Stimulated activated CD8-positive, alpha-beta memory T cell treated with anti-CD3 and anti-CD28 coated beads, Interleukin-4, amount 100 ng/mL, for 48 hours (primary cell): ENCODE measurements at places on chromosomes 2 and 18.
A peak's percentile ranks its signal among the peaks of the same experiment; 100 is the strongest.

DNA sequence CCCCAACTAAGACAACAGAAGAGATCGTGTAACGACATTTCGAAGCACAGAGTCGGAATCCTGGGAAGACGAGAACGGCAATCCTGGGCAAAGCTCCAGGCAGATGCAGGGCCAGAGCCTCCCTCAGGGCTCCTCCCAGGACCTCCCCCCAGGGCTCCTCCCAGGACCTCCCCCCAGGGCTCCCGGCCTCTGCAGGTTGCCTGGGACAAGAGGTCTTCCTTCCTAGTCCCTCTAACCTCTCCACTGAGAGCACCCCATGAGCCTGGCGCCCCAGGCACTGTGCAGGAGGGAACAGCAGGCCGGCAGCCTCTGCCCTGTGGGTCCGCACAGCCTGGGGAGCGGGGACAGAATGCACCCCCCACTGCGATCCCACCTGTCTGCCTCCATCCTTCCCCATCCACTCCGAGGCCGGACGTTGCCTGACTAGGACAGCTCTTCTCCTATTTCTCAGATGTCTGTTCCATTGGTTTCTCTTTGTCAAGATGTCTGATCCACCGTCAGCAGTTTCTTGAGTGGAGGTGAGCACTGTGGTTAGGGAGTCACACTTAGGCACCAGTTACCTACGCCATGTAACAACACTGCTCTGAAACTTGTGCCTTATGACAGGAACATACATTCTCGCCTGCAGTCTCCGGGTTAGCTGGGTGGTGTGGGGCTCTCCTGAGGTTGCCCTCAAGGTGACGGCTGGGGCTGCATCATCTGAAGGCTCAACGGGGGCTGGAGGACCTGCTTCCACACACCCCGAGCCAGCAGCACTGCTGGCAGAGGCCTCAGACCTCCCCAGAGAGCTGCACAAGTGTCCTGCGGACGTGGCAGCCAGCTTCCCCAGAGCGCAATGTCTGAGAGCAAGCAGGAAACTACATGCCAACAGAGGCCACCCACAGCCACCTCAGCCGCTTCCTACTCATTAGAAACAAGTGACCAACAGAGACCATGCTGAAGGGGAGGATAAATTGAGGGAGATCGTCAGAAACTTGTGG is 28.9 kb downstream of the ADI1 start:
- no peak for DNase-seq

- no peak for DNase-seq
Observed at GRCh38 chr2:149808556-149808955, 221.0 kb upstream of the MMADHC start.

GRCh38 chr2:207321514-207321913 is 155.8 kb upstream of the KLF7 start:
- DNase-seq, result no peak

GRCh38 chr2:147100406-147101035 is 744.3 kb upstream of the ACVR2A start:
- DNase-seq, result no peak

DNA sequence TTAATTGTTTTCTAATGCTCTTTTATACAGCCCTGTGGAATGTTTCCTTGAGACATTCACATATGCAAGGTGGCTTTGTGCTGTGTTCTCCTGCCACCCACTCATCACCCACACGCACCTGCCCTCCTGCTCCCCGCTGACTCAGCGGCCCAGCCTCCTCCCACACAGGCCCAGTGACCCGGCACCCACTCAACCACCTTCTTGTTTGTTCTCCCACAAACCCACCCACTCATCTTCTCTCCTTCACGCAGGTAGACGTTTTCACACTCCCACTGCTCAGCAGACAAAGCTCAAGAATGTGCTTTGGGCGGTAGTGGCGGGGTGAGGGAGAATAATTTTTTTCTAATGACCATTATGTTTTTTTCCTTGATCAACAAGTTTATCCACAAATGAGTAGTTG is 28.6 kb upstream of the NEMP2 start:
- peak; percentile 41 for DNase-seq

DNA sequence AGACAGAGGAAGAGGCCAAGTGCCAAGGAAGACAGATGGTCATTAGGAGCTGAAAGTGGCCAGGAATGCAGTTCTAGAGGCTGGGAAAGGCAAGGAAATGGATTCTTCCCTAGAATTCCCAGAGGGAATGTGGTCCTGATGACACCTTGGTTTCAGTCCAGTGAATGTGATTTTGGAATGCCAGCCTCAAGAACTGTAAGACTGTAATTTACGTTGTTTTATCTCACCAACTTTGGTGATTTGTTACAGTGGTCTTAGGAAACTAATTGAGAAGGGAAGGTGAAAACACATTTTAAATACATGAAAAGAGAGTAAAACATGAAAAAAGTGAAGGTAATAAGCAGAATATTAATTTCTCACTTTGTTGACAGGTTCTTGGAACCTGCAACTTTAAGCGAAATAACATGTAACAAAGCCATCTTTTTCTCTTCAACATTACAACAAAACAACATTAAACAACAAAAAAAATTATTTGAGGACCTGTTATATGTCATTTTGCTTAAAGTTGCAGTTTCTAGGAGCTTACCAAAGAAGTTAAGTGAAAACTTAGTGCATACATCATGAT is 370.2 kb downstream of the METTL4 start:
- DNase-seq, result no peak

- no peak for DNase-seq
Observed at GRCh38 chr2:64562148-64562784, 38.1 kb downstream of the AFTPH start.

- no peak for DNase-seq
Observed at GRCh38 chr2:105518897-105519296, 120.0 kb upstream of the FHL2 start.

GRCh38 chr2:108611021-108611420 is 76.8 kb downstream of the LIMS1 start:
- no peak for DNase-seq

DNA sequence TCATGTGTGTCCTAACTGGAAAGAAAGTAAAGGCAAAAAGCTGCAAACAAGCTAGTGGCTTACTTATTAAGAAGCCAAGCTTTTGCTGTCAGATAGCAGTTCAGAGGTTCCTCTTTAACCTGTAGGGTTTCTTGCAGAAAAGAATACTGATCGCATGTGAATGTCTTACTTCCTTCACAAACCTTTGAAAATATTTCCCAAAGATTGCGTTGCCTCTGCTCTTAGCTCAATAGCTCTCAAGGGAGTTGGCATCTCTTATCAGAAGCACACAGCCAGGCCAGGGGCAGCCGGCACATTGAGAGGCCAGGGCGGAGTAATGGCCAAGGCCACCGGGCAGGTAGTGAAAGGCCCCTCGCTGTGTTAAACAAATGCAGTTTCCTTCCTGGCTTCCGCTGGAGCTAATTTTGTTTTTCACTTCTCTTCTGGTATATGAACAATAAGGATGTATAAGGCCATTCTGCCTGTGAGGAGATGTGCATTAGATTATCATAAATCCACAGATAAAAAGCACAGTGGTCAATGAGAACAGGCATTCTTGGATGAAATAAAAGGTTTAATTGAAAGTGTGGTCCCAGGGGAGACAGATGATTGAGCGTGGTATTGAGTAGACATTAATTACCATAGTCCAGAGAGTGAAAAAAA is 542.4 kb upstream of the NRP2 start:
- DNase-seq, result no peak
